Astrocyte (in vitro differentiated cells and primary cell): ENCODE measurements at places on chromosomes 16 and 17. TPM values are rescaled to one million over a fixed set of nuclear protein-coding genes. Genes with fewer than 3 reads are reported as not detected.
A peak's percentile ranks its signal among the peaks of the same experiment; 100 is the strongest.

MIF4GD gene
- 3.9 and 5.0 TPM in 2 replicates for total RNA-seq

NPIPB8 gene
- not detected in 2 replicates for total RNA-seq

TRIM37 gene
- total RNA-seq, result 23.2 and 25.4 TPM in 2 replicates

ASGR1 gene
- 3.6 and 5.0 TPM in 2 replicates for total RNA-seq

COPZ2 gene
- total RNA-seq, result 25.1 and 38.3 TPM in 2 replicates

MT4 gene
- total RNA-seq, result not detected in 2 replicates

WDR81 gene
- 12.3 and 13.9 TPM in 2 replicates for total RNA-seq

DNA sequence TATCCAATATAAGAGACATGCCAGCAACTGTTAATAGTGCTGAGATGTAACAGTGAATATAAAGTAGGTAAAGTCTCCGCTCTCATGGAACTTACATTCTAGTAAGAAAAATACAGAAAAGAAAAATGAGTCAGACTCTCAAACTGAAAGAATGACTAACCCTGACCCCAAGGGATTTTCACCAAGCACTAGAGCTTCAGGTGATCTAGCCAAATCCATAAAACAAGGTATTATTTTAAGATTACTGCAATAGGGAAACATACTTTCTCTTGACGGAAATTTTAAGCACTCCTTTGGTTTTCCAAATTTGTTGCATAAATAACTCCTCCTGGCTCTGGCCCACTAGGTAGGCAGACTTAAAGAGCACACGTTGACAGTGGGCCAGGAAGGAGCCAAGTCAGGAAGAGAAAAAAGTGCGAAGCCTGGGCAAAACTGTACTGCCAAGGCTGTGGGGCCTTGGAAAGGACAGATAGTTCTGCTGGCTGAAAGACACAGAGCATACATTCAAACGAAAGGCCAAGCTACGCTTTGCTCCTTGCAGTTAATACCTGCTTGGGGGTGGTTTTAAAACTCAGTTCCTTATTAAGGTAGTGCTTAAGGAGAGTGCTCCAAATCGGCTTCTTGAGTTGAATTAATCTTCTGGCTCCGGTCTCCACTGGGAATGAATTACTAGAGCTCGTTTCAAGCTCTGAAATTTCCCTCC, 1.4 kb downstream of the GOT2 start:
- peak; percentile 37 for DNase-seq

GRCh38 chr17:48457080-48457836, 27.2 kb upstream of the SKAP1 start:
- DNase-seq, result peak; percentile 14

DNA sequence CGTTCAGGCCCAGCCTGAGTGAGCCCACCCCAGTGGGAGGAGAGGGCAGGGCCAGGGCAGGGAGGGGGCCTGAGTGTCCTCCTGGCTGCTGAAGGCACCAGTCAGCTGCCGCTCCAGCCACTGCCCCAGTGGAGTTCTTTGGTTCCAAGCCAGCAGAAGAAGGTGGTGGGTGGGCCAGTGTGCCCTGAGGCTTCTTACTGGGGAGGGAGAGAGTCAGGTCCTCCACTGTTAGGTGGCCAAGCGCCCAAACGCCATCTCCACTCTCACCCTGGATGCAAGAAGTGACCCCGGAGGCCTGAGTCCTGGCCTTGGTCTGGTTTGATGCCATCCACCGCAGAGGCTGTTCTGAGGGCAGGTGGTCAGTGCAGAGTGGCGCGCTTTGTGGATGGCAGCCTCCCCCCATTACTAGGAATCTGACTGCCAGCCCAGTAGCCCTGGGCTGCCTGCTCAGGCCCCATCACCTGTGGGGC, 2.2 kb downstream of the RNF213 start:
- no peak for DNase-seq

GRCh38 chr16:82016964-82017363, 5.7 kb upstream of the SDR42E1 start:
- DNase-seq, result no peak

DNA sequence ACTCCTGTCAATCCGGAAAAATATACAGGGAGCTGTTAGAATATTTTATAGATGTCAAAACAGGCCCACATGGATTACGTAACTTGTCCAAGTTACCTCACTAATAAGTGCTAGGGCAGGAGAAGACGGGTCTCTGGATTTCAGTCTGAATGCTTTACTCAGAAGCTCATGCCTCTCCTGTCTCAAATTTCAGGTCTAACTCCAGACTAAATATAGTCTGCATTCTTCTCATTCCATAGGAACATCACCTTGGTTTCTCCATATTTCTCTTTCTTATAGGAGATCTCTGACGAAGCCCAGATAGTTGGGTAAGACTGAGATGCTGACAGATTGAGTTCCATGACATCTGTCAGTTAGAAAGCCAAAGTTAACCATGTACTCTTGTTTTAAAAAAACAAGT, 174.2 kb downstream of the STX8 start:
- DNase-seq, result peak; percentile 89

DNA sequence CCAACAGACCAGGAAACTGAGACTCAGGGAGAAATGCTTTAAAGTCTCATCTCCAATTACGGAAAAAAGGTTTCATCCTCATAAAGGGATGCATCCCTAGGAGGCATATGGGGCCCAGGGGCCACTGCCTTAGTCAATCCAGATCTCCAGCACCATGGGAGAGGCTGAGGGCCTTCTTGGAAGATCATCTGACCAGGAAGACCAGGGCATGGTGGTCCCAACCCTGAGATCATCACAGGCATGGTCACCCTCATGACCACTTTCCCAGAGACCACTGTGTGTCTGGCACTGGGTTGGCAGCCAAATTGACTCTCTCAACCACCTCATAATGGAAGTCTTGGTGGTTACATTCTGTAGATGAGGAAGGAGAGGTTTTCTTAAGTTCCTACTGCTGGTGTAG, 23.4 kb upstream of the CES5A start:
- DNase-seq, result no peak

DNA sequence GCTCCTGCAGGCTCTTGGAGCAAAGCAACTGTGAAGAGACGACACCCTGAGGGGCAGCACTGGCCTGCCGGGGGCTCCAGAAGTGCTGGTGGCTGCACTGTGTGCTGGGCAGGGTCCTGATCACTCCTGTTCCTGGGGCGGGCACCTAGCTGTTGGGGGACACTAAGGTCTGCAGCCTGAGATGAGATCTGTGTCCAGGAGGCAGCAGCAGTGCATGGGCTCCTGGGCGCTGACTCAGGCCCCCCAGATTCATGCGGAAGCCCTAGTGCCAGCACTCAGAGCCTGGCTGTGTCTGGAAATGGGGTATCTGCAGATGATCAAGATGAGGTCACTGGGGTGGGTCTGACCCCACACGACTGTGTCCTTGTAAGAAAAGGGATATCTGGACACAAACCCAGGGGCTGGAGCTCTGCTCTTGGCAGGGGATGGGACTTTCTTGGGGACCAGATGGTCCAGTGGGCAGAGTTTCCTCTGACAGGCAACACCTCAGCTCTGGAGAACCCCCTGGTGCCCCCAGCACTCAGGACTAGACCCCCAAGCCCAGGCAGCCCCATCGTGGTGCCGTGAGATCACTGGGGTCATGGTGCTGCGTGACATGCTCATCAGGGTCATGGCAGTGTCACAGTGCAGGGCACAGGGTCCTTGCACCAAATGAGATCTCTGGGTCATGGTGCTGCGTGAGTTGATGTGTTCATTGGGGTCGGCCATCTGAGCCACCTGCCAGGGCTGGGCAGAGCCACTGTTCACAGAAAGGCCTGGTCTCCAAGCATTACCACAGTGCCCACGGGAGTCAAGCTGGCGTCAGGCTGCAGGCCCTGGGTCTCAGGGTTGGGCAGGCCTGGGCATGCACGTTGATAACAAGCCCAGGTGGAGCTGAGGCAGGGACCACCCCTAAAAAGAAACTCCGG, 9.5 kb downstream of the FAAP100 start:
- DNase-seq, result no peak

GRCh38 chr16:12387786-12388185, 411.3 kb downstream of the SNX29 start:
- no peak for DNase-seq

GRCh38 chr16:3590736-3591435, 13.7 kb upstream of the NLRC3 start:
- no peak for DNase-seq

- DNase-seq, result no peak
Observed at GRCh38 chr16:14151256-14152030, 80.3 kb downstream of the MRTFB start.

GRCh38 chr16:52367821-52368220, 179.1 kb downstream of the TOX3 start:
- no peak for DNase-seq

DNA sequence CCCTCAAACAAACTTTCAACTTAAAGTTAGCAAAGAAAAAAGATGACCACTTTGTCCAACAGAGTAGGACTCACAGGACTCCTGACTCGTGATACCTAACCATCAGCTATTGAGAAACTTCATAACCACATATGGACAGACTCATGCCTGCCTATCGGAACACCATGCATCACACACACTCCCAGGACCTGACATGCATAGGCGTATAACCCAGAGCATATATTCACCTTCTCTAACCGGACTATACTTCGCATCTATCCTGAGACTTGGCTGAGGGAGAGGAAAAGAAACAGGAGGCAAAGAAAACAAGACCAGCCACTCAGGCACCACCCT, 2.2 kb downstream of the PIP4K2B start:
- DNase-seq, result peak; percentile 12

DNA sequence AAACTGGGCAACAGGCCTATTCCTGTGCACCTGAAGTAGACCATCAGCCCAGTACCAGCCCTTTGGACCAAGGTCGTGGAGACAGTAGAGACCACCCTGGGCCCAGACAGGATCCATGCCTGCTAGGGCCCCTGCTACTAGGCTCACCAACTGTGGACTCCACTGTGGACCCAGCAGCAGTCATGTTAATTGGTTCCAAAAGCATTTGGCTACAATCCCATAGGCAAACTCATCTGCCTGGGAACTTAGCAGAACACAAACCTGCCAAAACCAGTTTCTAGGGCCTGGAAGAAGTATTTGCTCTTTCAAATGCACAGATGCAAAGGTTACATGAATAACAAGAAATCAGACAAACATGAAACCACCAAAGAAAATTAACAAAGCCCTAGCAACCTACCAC, 53.1 kb downstream of the ACSM2A start:
- DNase-seq, result no peak

GRCh38 chr17:60390925-60391470, 935 bp downstream of the USP32 start:
- DNase-seq, result peak; percentile 47

DNA sequence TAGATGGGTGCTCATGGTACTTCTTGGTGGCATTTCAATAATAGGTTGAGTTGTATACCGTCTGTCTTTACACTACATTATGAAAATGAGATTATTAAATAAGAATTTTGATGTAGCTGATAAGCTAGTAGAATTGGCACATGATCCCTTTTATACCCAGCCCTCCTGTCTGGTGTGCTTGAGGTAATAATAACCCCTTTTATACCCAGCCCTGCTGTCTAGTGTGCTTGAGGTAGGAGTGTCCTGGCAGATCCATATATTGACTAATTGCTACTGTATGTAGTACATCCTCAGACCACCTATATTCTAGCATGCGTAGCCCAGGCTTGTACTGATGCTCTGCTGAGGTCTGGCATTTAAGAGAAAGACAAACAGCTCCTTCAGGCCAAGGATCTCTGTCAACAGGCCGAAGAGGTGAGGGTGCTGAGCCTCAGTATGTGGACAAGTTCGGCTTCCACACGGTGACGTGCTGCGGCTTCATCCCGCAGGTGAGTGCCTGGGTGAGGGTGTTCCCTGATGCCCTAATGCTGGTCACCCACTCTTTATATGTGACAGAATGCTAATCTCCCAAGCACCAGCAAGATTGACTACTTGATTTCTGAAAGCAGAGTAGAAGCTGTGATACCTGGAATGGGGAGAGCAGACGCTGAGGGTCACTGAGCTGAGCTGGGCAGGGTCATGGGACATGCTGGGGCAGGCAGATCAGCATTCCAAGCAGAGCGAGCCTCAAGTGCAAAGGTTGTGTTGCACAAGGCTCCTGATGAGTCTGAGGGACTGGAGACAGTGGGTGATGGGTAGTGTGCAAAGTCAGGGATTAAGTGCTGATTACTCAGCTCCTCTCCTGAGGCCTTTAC, 5.7 kb downstream of the FN3K start:
- no peak for DNase-seq

DNA sequence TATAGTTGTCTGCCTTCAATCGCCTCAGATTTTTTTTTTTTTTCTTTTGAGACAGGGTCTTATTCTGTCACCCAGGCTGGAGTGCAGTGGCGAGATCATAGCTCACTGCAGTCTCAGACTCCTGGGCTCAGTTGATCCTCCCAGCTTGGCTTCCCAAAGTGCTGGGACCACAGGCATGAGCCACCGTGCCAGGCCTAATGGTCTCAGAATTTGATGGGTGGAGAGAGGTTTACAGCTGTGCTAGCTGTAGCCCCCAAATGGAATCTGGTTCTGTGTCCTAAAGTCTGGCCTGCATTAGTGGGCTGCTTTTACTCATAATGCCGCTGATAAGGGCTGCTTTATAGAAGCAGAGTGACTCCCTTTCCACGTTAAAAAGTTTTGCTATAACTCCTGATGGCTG, 5.1 kb downstream of the ZNRF1 start:
- DNase-seq, result no peak

- no peak for DNase-seq
Observed at GRCh38 chr17:76376318-76377133, 7.9 kb upstream of the SPHK1 start.

DNA sequence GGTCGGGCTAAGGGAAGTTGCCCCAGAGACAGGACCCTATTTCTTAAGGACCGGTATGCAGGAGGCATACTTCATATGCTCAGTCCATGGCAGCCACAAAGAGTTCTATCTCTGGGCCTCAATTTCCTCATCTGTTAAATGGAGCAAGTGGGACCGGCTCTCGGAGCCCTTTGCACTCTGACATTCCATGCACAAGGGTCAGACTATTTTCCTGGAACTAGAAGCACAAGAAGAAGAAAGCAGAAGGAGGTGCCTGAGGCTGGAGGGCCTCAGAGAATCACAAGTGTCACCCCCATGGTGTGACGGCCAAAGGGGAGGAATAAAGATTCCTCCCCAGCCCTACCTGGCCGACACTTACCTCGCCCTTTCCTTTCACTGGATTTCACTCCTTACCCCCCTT, 115.8 kb downstream of the GSG1L start:
- DNase-seq, result no peak

- DNase-seq, result no peak
Observed at GRCh38 chr17:2708585-2709182, 2.9 kb downstream of the CLUH start.

- DNase-seq, result no peak
Observed at GRCh38 chr16:31477220-31478216, 5.4 kb upstream of the SLC5A2 start.

DNA sequence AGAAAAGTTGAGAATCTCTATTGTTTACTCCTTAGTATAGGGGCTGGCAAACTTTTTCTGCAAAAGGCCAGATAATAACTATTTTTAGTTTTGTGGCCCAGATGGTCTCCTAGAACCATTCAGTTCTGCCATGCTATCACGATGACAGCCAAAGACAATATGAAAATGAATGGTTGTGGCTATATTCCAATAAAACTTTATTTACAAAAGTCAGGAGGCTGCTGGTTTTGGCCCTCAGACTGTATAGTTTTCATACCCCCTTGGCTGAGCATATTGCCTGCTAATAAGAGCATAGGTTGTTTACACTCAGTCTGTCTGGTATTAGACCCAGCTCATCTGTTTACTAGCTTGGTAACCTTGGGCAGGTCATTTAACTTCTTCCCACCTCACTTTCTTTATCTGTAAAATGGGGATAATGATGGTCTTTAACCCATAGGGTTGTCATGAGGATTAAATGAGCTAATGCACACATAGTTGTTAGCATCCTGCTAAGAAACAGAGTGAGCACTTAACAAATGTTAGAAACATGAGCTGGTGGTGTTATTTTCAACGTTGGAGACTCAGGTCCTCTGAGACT, 156.3 kb downstream of the MSI2 start:
- no peak for DNase-seq
